Hypothalamus (tissue), 51 donors: ENCODE measurements at places on chromosomes 1 and 21.
A peak's percentile ranks its signal among the peaks of the same experiment; 100 is the strongest.

GRCh38 chr1:86915737-86916235, 1.4 kb downstream of the HS2ST1 start:
- DNase-seq: no peak

DNA sequence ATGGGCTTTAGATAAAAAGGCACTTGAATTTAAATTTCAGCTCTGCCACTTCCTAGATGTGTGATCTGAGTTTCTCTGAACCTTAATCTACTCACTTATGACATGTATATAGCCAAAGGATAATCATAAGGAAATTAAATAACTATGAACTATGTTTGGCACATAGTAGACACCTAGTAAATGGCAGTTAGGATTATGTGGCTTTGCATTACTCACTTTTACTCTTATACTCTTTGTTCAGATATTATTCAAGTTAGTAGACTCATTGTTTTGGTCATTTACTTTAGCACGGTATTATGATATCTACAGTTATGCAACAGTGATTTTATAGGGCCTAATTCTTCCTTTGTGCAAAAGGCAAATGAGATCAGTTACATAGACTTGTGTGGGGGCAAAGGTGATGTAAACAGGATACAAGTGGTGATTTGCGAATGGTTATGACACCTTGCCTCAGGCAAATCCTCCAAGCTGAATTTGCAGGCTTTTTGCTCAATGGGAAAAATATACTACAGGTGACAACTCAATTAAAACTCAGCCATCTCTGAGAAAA, 297.2 kb upstream of the PBX1 start:
- DNase-seq: no peak

GRCh38 chr21:15422783-15423182, 307.0 kb upstream of the USP25 start:
- no peak for DNase-seq

- DNase-seq: no peak
Observed at GRCh38 chr1:13930151-13930550, 230.2 kb downstream of the PRDM2 start.

- no peak for DNase-seq
Observed at GRCh38 chr1:25442178-25442577, 11.5 kb downstream of the MACO1 start.

DNA sequence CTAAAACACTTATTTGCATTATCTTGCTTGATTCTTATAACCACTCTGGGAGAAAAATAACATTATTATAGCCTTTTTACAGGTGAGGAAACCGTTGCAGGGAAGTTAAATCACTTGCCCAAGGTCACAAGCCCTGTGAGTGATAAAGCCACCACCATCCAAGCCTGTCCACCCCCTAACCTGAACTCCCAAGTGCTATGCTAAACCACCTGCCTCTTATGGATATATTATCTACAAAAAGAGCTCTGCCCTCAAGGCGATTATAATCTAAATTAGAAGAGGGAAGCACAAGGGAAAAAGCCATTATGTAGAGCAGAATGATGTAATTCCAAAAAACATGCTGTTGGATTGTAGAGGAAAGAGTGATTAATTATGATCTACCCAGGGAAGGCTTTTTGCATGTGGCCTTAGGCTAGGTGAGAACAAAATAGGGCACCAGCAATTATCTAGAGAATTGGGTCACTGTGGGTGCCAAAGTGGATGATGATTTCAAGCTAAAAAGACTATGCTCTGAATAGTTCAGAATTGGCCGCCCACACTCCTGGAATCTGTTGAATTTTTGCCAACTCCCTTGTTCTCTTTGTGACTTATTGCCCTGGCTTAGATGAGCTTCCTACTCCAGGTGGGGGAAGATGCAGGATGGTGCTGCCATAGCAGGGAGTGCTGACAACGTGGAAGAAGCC, 205.3 kb downstream of the FGGY start:
- no peak for DNase-seq

DNA sequence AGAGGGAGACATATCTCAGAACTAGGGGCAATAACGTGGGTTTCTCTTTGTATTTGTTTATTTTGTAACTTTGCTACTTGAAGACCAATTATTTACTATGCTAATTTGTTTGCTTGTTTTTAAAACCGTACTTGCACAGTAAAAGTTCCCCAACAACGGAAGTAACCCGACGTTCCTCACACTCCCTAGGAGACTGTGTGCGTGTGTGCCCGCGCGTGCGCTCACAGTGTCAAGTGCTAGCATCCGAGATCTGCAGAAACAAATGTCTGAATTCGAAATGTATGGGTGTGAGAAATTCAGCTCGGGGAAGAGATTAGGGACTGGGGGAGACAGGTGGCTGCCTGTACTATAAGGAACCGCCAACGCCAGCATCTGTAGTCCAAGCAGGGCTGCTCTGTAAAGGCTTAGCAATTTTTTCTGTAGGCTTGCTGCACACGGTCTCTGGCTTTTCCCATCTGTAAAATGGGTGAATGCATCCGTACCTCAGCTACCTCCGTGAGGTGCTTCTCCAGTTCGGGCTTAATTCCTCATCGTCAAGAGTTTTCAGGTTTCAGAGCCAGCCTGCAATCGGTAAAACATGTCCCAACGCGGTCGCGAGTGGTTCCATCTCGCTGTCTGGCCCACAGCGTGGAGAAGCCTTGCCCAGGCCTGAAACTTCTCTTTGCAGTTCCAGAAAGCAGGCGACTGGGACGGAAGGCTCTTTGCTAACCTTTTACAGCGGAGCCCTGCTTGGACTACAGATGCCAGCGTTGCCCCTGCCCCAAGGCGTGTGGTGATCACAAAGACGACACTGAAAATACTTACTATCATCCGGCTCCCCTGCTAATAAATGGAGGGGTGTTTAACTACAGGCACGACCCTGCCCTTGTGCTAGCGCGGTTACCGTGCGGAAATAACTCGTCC, 1.3 kb upstream of the OLIG2 start:
- DNase-seq: no peak

- DNase-seq: no peak
Observed at GRCh38 chr1:218349348-218350034, 4.4 kb downstream of the TGFB2 start.

- no peak for DNase-seq
Observed at GRCh38 chr1:179234863-179235262, 5.4 kb upstream of the ABL2 start.

DNA sequence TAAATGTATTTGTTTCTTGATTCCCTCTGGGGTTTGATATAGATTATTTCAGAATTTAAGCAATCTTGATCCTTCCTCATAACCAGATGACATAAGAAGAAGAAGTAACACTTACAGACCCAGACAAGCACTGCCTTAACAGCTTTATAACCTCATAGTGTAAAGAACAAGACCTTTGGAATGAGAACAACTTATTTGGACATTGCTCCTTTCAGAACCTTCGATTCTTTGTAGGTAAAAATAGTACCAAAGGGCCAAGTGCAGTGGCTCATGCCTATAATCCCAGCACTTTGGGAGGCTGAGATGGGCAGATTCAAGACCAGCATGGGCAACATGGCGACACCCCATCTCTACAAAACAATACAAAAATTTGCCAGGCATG, 15.0 kb downstream of the TM2D1 start:
- no peak for DNase-seq

DNA sequence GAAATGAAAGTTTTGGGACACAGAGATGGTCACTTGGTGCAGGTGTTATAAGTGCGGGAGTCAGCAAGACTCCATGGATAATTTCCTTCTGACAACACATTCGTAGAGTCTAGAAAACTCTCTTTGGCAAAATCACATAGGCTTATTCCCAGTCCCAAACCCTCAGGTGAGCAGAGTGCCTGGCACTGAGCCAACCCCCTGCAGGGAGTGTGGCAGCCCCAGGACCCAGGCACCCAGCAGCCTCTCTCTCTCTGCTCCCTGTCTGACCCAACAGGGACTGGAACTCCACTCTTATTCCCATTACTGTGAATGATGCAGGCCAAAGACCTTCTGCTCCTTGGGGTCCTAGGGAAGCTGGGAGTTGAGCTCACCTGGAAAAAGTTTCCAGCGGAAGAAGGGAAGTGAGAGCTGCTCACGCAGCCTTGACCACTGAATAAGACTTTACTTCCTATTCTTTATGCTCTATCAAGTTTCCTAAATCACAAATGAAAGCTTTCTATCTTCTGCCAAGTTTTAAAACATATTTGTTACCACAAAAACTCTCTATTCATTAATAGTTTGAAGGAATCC, 132.6 kb upstream of the ETV3 start:
- DNase-seq: no peak

GRCh38 chr1:88052167-88052566, 631.9 kb upstream of the PKN2 start:
- no peak for DNase-seq

DNA sequence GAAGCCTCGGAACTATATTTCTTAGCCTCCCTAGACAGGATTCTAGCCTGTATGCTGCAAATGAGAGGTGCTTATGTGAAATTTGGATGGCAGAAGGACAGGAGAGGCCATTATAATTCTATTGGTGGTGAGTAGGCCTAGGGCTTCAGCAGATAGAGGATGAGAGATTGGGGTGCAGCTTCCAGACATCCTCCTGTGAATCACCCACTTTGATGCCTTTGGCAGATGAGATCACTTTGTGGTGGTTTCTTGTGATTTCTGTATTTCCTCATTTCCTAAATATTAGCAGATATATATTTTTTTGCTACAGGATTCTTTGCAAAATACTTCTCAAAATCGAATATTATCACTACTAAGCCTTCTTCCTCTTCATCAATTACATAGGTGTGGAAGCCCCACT, 37.3 kb downstream of the MFSD2A start:
- no peak for DNase-seq

- no peak for DNase-seq
Observed at GRCh38 chr1:4963251-4963650, 308.8 kb downstream of the AJAP1 start.

GRCh38 chr1:62781841-62782543, 1.9 kb upstream of the ATG4C start:
- DNase-seq: no peak

GRCh38 chr1:41917076-41917475, 1.6 kb downstream of the HIVEP3 start:
- no peak for DNase-seq

- no peak for DNase-seq
Observed at GRCh38 chr1:204249736-204250427, 36.1 kb upstream of the GOLT1A start.

DNA sequence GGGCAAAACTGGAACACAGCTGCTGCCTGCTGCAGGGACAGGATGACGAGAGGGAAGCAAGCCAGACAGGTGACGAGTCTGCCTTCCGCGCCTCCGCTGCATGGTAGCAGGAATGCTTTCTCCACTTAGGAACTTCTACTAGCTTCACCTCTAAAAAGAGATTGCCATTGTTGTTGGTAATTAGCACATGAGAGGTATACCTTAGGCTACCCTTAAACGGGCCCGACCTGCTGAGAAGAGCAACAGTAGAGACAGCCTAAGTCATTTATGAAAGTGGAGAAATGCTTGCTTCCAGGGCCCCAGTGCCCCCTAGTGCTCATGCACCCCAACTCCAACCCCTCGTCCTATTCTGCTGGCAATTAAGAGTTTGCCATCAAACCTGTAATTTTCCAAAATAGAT, 96.9 kb upstream of the AKT3 start:
- no peak for DNase-seq

GRCh38 chr1:162578936-162579335, 17.4 kb downstream of the UAP1 start:
- no peak for DNase-seq

DNA sequence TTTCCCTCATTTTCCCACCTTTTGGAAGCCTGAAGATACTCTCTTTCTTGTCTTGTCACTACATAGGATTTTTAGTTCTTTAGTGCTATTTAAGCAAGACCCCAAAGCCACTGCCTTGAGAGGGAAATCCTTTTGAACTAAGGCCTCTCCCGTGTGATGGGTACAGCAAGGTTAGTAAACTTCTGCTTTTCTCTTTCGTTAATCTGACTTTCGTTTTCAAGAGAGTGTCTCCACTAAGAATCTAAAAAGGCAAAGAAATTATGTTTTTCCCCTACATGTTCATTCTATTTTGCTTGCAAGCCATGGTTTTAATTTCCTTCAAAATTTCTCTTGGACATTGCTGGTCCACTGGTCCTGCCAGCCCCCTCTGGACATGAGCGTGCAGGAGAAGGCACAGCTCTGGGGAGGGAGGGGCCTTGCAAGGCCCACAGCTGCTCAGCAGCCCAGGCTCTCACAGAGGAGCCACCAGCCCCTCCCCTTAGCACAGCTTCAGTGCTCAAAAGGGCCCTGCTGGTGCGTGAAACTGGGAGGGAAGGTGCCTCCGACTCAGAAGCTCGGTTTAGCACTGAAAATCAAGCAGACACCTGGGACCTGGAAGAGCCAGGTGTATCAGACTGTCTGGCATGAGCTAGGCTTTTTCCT, 210.9 kb upstream of the GALNT2 start:
- no peak for DNase-seq

DNA sequence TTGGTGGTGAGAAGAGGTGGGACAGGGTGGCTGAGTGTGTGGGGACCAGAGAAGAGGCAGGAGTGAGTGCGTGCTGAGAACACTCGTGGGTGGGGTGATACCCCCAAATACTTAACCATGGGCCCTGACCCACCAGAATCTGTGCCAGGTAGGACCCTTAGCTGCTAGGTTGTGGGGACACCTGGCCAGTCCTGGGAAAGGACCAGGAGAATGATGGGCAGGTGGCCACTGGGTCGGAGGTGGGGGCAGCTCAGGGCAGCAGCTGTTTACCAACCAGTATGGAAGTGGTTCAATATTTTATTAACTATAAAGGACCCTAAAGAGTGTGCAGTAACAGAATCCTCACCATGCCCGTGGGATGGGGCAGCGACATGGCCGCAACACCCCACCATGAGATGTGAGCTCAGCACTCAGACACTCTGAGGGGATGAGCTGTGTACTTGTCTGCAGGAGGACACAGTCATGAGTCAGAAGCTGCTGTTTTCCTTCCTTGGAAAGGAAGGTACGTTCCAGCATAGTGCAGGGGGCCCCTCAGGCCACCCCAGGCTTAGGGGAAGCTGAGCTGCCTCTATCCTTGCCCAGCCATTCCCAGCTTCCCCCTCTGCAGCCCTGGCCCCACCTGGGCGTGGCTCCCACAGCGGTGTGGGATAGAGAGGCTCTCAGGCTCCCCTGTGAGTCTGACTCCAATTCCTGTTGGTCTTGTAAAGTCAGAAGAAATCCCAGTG, 25.4 kb downstream of the TEX35 start:
- no peak for DNase-seq

GRCh38 chr1:67685558-67686266, 711 bp downstream of the GADD45A start:
- peak; percentile 38 for DNase-seq

- DNase-seq: no peak
Observed at GRCh38 chr1:16020325-16020724, 1.5 kb upstream of the CLCNKA start.

DNA sequence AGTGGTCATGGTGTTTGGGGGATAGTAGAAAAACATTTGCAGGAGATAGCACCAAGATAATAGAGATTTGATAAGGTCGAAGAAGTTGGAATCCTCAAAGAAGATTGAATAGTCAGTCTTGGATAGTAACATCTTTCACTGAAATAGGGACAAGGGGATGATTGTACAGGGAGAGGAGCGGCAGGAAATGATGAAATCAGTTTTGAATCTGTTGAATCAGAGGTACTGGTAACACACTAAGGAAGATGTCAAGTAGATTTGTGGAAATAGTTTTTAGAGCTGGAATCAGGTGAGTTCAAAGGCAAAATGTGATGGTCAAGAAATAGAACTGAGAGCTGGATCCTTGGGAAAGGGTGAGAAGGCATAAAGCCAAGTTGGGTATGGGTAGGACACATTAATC, 26.5 kb downstream of the CAP1 start:
- no peak for DNase-seq

- DNase-seq: no peak
Observed at GRCh38 chr1:60101516-60101915, 27.9 kb upstream of the C1orf87 start.
